Progenitor cell of endocrine pancreas (in vitro differentiated cells): ENCODE measurements at places on chromosomes 16 and 17.

- peaks cover 40% of the 10 kb centered on the region for H3K27me3 ChIP-seq
- no peak for DNase-seq
- H3K4me3 ChIP-seq = no peak overlapping the region
- H3K36me3 ChIP-seq = no peaks in the 10 kb centered on the region
- no peaks in the 10 kb centered on the region for H3K4me1 ChIP-seq
Observed at GRCh38 chr16:710500-711075, 4.3 kb upstream of the METRN start.

- H3K4me1 ChIP-seq = no peaks in the 10 kb centered on the region
- no peak overlapping the region for H3K4me3 ChIP-seq
- no peak for DNase-seq
- H3K36me3 ChIP-seq = no peaks in the 10 kb centered on the region
- no peak overlapping the region for H3K27ac ChIP-seq
Observed at GRCh38 chr17:73696251-73696650, 52.0 kb upstream of the SDK2 start.

DNA sequence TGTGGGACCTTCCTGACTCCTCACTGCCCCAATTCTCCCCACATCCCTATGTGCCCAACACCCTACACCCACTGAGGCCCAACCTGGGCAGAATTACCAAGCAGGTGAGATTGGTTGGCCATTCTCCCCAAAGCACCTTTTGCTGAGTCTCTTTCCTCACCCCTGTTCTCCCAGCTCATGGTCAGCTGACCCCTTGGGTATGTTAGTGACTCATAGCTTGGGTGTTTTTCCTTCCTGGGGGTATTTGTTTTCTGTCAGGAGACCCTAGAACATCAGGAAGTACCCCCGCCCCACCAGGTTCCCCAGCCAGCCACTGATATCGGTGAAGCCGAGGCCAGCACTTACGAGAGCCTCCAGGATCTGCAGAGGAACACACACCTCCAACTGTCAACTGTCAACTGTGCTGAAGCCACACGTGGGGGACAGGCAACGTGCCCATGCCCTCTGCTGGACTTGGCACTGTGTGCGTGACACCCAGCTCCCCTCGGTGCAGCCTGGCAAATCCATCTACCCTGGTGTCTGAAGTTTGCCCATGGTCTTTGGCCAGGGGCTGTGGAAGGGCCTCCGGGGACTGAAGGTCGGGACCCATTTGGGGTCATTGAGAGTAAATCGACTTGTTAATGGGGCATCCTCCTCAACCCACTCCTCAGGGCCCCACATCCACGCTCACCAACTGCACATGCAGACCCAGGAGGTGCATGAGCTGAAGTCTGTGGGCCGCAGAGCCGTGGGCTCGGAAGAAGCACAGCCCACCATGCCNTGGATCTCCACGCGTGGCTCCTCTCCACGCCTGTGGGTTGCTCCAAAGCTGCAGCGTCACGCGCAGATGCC is 53.1 kb downstream of the METRNL start:
- no peak for DNase-seq
- H3K27ac ChIP-seq = no peak overlapping the region
- no peak overlapping the region for H3K4me3 ChIP-seq
- H3K36me3 ChIP-seq = no peaks in the 10 kb centered on the region
- H3K27me3 ChIP-seq = peaks cover 29% of the 10 kb centered on the region

GRCh38 chr16:12132290-12132689 is 155.8 kb downstream of the SNX29 start:
- H3K4me3 ChIP-seq = no peak overlapping the region
- H3K4me1 ChIP-seq = no peaks in the 10 kb centered on the region
- peaks cover 2% of the 10 kb centered on the region for H3K36me3 ChIP-seq
- no peak for DNase-seq
- no peak overlapping the region for H3K27ac ChIP-seq

GRCh38 chr16:4640572-4641305 is 16.1 kb downstream of the MGRN1 start:
- no peaks in the 10 kb centered on the region for H3K4me1 ChIP-seq
- no peak for DNase-seq
- peaks cover 10% of the 10 kb centered on the region for H3K36me3 ChIP-seq
- no peak overlapping the region for H3K27ac ChIP-seq
- no peaks in the 10 kb centered on the region for H3K27me3 ChIP-seq

- peaks cover 12% of the 10 kb centered on the region for H3K4me1 ChIP-seq
- no peak overlapping the region for H3K4me3 ChIP-seq
- no peak overlapping the region for H3K27ac ChIP-seq
- H3K36me3 ChIP-seq = no peaks in the 10 kb centered on the region
- DNase-seq = no peak
Observed at GRCh38 chr16:4290236-4290830, 17.5 kb upstream of the TFAP4 start.

DNA sequence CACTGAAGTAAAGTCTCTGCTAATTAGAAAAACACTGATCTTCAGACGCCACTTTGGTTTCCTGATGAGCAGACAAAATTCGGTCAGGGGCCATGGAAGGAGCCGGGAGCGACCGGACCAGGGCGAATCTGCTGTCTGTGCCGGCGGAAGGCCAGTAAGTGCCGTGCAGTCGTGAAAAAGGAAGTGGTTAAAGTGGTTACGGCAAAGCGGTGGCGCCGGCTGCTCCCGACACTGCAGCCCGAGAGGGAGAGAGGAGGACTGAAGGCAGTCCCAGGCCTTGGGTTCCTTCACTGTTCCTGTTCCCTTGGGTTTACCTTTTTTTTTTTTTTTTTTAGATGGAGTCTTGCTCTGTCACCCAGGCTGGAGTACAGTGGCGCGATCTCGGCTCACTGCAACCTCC is 17.3 kb upstream of the HEXD start:
- H3K27me3 ChIP-seq = no peaks in the 10 kb centered on the region
- no peaks in the 10 kb centered on the region for H3K4me1 ChIP-seq
- DNase-seq = no peak
- H3K4me3 ChIP-seq = no peak overlapping the region
- H3K36me3 ChIP-seq = peaks cover 14% of the 10 kb centered on the region
- no peak overlapping the region for H3K27ac ChIP-seq

DNA sequence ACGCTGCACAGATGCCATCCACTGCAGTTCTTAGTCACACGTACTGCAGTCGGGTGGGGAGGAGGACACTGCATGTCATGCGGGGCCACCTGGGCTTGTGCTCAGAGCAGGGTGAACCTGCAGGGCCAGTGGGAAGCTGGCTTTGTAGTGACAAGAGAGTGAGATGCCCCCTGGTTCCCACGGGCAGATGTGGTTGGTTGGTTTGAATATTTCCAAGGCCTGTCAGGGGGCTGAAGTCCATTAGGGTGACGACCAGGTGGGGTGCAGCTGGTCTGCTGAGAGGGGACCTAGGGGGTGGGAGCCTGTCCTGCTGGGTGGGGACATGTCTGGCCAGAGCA is 14.3 kb downstream of the ZNF213 start:
- DNase-seq = no peak
- no peaks in the 10 kb centered on the region for H3K36me3 ChIP-seq
- no peak overlapping the region for H3K27ac ChIP-seq
- peak overlapping the region; percentile 87 for H3K4me3 ChIP-seq

DNA sequence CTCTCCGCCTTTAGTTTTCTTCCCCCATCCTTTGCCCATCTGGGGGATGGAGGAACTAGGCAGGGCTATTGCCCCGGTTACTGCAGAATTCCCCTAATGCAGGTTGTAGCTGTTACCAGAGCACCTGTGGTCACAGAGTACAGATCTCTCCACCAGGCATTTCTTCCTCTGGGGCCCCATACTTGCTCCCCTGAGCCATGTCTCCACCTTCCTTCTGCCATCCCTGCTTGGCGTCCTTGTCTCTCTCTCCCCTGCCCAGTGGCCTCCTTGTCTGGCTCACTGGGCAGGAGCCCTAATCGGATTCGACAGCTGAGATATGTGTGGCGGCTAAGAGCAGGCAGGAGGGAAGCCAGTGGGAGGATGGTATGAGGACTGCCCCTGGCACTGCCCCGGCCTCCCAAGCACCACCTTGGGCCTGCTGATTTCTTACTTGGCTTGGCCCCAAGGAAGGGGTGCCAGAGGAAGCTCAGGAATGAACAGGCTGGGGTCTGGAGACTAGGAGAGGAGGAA is 2.0 kb downstream of the RARA start:
- no peaks in the 10 kb centered on the region for H3K27me3 ChIP-seq
- H3K27ac ChIP-seq = no peak overlapping the region
- no peak for DNase-seq

- no peak for DNase-seq
- H3K36me3 ChIP-seq = no peaks in the 10 kb centered on the region
- H3K27ac ChIP-seq = no peak overlapping the region
- no peaks in the 10 kb centered on the region for H3K4me1 ChIP-seq
- no peaks in the 10 kb centered on the region for H3K27me3 ChIP-seq
Observed at GRCh38 chr16:17335826-17336529, 134.8 kb downstream of the XYLT1 start.

DNA sequence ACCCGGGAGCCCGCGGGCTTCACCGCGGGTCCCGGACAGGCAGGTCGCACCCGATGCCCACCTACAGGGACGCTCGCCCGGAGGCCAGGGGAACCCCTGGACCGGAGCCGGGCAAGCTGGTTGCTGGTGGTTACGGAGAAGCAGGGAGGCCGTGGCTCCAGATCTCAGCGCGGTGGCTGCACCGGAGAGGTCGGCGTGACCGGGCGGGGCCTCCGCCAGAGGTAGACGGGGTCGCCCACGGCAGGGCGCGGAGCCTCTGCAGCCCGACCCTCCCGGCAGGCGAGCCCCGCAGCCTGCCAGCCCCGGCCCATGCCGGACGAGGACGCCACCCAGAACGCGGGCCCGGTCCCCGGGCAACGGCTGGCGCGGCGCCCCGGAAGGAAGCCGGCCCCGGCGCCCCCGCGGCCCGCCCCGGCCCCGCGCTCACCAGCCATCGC is 341 bp downstream of the PCYT2 start:
- peak overlapping the region; percentile 92 for H3K4me3 ChIP-seq
- H3K36me3 ChIP-seq = peaks cover 10% of the 10 kb centered on the region
- peak overlapping the region; percentile 97 for H3K27ac ChIP-seq
- no peaks in the 10 kb centered on the region for H3K27me3 ChIP-seq
